ENCODE measurements at places on chromosomes 7 and 10. TPM values are rescaled to one million over a fixed set of nuclear protein-coding genes. Genes with fewer than 3 reads are reported as not detected.

LIPK gene
- total RNA-seq = 1.4 TPM

PNLIPRP3 gene
- 13.5 TPM for total RNA-seq

PRKAR1B gene
- total RNA-seq = 17.4 TPM

ATG9B gene
- not detected for total RNA-seq

ZNF655 gene
- total RNA-seq = 51.1 TPM

All from airway epithelial cell (primary cell).